Coronary artery (tissue), 2 donors: ENCODE measurements at places on chromosomes 4 and X.

- no peak for DNase-seq
These were observed 1.2 kb downstream of the ARHGAP6 start for GRCh38 chrX:11664211-11665167.

DNA sequence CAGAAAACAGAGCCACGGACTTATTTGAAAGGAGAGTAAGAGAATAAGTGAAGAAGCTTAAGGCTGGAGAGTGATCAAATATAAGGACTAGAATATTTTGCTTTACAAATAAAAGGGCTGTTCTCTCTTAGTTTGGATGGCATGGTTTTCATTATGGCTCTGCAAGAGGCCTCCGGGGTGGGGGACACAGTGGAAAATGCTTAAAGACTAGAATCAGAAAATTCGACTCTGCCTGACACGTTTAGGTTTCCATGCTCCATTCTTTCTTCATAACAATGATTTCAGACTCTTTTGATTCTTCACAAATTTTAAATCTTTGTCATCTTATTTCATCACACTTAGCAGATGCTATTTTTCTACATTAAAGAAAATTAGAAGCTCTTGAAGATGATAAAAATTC is 632.4 kb upstream of the BOD1L1 start:
- no peak for DNase-seq

DNA sequence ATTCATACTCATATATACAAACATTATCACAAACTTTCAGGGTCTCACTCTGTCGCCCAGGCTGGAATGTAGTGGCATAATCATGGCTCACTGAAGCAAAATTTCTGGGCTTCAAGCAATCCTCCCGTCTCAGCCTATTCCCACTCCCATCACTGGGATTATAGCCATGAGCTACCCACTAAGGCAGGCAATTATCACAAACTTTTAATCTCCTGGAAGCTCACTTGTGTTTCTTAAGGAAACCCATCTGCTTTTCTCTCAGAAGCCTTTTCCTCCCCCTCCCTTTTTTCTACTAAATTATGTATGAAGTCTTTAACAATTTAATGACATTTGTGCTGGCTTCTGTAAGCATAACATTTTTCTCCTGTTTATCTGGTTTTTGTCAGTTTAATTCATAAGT is 170.5 kb downstream of the AREG start:
- no peak for DNase-seq

DNA sequence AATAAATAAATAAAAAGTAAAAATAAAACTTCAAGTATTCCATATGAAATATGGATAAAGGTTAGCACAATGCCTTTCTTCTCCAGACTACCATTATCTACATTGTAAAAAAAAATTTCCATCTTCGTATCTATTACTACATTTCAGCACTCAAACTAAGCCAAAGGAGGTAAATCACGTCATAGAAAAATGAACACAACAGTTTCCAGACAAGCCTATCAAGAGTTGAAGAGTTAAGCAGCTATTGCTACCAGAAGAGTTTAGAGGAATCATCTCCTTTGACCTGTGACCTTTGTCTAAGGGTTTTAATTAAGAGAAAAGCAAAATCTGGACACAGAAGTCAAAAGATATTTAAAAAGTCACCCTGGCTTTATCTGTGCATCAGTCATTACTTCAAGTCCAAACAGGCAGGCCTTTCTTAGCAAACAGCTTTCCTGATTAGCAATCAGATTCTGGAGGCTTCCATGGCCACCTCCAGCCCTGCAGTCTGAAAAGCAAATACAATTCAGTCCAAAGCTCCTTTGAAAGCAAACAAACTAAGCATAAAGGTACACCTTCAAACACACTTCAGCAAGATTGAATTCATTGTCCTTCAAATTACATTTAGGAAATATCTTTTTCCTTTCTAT is 82.2 kb downstream of the APBB2 start:
- no peak for DNase-seq

- DNase-seq = no peak
These were observed 58.2 kb upstream of the C4orf50 start for GRCh38 chr4:6076391-6076790.

GRCh38 chr4:79980448-79980847 is 92.6 kb downstream of the ANTXR2 start:
- DNase-seq = no peak

DNA sequence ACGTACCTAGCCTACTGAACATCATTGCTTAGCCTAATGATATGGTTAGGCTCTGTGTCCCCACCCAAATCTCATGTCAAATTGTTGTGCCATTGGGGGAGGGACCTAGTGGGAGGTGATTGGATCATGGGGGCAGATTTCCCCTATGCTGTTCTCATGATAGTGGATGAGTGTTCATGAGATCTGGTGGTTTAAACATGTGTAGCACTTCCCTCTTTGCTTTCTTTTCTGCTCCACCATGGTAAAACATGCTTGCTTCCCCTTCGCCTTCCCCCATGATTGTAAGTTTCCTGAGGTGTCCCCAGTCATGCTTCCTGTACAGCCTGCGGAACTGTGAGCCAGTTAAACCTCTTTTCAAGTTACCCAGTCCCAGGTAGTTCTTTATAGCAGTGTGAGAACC is 102.6 kb downstream of the RAPGEF2 start:
- DNase-seq = no peak

DNA sequence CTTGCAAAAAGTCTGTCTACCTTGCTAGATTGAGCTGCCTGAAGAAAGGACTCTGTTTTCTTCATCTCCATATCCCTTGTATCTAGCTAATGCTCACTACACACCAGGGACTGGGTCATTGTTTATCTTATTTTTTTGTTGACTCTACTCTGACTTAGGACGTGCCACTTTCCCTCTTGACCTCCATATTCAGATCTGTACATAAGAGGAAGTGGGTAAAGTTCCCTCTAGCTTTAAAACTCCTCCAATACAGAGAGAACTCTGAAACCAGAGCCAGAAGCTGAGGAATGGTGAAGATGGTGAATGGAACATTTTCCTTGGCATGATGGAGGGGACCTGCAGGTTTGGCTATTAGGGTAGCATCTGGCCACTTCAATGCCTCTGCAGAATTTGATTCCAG is 2026.1 kb upstream of the TENM3 start:
- no peak for DNase-seq

DNA sequence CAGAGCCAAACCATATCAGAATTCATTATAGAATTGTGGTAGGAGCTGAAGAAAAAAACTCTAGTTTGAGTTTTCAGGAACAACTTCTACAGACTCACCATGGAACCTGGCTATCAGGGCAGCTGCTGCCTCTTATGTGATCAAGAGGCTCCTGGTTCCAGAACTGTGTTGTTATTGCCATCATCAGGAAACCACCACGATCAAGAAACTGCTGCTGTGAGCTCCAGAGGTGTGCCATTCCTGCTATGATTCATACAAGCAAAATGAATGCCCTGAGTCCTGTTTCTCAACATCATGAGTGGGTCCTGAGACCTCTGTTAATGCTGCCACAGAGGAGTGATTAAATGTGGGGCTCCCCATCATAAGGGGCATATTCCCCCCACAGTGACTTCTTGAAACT is 43.7 kb downstream of the TASL start:
- DNase-seq = no peak

GRCh38 chr4:57205580-57205979 is 95.4 kb upstream of the IGFBP7 start:
- DNase-seq = no peak

DNA sequence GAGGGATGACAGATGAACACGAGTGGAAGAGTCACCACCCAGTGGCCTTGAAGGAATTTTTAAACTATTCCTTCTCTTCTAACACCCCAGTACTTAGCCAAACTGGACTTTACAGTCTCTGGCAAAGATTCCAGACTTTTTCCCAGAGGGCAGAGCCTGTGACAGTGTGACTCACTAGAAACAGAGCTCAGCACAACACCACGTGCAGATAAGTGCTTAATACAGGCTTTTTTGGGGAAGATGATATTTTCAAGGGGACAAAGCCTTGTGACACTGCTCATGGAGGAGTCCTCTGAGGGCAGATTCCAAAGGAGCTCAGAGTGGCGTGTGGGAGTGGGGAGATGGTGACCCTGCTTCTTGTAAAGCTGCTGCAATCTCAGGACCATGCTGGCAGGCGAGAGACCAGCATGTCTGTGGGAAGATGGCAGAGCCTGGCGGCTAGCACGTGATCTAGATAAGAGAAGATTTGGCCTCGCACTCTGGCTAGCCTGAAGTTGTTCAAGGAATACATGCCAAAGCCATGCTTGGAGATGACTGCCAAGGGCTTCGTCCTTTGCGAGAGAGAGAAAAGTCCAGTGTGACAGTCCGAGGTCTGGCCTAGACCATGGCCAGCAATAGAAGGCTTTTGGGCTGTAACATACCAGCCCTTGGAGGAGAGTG is 2.4 kb downstream of the RAB33A start:
- DNase-seq = no peak

DNA sequence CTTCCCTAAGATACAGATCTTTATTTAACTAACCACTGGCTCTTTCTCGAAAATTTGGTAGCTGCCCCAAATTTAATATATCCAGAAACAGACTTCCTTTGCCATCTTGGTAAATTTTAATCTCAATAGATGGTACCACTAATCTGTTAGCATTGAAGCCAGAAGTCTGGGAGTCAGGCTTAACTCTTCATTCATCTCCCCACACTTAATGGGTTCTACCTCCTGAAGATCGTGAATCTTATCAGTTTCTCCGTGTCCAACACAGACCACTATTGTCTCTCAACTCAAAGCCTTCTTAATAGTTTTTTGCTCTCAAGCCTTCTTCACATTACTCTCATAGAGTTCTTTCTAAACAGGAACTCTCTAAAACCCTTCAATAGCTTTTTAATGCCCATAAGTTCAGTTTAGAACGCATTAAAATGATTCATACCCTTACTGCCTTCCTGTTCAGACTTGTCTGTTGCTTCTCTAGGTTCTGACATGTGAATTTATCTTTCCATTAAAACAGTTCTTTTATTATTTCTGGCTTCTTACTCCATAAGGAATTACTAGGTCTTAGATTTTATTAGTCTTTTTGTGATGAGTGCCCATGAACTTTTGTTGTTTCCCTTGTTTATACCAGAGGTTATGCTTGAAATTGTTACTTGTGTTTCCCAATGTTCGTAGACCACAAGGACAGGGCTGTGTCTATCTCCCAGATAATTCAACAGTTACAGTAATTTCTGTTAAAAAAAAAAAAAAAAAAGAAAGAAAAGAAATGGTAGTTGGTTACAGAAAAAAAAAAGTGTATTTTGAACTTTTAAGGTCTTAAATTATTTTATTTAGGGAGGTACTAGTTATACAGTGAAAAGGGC is 54.7 kb downstream of the SMARCAD1 start:
- no peak for DNase-seq

DNA sequence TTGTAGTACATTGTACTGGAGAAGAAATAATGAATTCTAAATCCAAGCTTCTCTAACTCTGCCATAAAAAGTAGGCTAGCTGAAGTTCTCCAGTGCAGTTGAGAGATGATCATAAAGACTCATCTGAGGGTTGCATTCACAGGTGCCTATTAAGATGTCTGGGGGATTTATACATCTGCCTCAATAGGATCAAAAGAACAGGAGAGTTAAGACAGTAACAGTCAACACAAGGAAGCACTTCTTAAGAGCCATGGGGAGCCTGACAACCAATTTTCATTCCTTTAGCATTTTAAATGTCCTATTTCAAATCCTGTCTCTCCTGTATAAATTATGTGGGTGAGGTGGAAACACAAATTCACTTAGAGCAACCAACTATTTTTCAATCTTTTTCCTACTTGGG is 432.4 kb upstream of the NWD2 start:
- DNase-seq = no peak

- no peak for DNase-seq
These were observed 158.0 kb downstream of the ARAP2 start for GRCh38 chr4:36086261-36086786.

- no peak for DNase-seq
These were observed 26.2 kb downstream of the TMEM144 start for GRCh38 chr4:158236304-158237030.

- DNase-seq = no peak
These were observed 62.4 kb downstream of the AFF2 start for GRCh38 chrX:148562846-148563245.

GRCh38 chrX:143581240-143581639 is 54.7 kb downstream of the SLITRK4 start:
- DNase-seq = no peak

DNA sequence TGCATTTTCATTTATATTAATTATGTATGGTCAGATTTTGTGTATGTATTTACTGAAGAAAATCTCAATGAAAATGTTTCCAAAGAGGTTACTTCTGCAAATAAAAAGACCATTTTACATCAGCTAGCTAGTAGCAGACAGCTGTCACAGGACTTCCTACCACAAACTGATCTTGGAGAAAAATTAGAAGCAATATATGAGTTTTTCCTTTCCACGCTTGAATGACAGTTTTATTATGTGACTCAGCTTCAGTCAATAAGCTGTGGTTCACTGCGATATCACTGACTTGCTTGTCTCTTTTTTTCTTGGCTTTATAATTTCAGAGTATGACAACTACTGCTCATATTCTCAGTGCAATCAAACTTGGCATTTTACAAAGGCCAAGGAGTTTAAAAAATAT is 787.4 kb upstream of the GALNTL6 start:
- DNase-seq = no peak

GRCh38 chr4:10659251-10659650 is 25.3 kb downstream of the CLNK start:
- no peak for DNase-seq
